ENCODE measurements at places on chromosomes 1 and 21.

DNA sequence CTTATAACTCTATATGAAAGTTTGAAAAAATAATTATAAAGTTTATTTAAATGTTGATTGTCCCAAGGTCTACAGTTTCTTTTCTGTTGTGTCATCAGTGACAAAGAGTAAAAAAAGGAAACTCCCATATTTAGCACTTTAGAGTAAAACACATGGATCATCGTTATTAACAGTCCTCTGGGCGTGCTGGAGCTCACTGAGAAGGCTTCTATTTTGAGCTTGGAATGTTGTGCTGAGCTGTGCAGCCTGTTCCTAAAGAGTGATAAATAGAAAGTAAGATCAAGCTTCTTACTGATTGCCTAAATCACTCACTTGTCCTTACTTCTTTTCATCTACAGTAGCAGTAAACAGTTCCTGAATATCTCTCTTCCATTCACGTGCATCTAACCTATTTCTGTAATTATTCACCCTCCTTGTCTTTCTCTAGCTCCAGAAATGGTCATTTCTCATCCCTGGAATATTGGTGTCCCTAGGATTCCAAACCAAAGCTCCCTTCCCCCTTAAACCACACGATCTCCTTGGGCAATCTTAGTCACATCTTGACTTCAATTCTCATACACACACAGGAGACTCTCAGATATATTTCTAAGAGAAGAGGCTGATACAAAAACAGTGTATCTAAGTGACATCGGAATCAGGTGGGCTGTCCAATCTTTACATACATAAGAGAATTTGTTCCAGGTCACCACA, 11.9 kb downstream of the GBP5 start:
- DNase-seq = no peak

DNA sequence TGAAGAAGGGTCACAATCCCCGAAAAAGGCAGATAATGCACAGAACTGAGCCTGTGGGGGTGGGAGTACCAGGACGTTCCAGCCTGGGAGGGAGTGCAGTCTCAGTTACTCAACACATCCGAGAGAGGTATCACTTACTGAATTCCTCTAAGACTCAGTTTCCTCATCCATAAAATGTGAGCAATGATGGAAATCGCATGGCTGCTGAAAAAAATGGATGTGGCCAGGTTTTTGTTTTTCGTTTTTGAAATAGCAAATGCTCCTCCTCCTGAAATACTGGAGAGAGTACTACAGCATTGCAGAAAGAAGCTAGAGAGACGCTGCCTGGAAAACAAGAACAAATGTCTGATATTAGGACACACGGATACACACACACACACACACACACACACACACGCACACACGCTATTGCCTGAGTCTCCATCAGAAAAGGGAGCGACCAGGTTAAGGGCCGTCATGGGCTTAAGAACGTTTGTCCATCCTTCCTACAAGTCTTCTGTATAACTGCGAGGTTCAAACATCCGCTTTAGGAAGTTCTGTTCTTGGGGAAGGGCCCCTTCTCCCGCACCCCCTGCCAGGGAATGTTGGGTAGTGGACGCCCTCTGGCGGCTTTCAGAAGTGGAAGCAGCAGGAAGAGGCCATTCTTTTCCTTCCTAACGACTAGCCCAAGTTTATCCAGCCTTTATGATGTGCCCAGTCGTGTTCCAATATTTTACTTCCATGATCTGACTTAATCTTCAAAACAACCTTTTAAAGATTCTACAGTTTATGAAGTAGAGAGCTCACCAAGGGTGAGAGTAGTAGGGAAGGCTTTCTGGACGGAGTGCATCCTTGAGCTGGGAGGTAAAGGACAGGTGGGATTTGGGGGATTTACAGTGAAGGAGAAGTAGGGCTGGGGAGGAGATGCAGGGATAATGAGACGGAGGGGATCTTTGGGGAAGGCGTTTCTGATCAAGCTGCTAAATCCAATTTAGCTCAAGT, 699 bp upstream of the NES start:
- DNase-seq = no peak

DNA sequence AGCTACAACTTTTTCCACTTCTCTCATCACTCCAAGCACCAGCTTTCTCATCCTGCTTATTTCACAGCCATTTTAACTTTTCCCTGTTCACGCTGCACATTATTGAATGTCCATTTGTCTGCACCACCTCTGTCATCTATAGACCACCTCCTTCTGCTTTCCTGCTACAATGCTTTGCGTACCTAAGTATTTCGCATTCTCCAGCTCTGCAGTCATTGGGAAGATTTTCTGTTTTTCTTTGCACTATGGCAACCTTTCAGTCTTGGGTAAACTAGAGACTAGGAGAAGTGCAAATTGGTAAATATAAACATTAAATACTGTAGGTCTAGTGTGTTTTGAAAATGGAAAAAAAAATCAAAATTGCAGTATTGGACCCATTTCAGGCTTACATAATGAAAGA, 835 bp downstream of the CCDC30 start:
- DNase-seq = no peak

GRCh38 chr21:17609681-17610080, 3.0 kb downstream of the BTG3 start:
- no peak for DNase-seq

DNA sequence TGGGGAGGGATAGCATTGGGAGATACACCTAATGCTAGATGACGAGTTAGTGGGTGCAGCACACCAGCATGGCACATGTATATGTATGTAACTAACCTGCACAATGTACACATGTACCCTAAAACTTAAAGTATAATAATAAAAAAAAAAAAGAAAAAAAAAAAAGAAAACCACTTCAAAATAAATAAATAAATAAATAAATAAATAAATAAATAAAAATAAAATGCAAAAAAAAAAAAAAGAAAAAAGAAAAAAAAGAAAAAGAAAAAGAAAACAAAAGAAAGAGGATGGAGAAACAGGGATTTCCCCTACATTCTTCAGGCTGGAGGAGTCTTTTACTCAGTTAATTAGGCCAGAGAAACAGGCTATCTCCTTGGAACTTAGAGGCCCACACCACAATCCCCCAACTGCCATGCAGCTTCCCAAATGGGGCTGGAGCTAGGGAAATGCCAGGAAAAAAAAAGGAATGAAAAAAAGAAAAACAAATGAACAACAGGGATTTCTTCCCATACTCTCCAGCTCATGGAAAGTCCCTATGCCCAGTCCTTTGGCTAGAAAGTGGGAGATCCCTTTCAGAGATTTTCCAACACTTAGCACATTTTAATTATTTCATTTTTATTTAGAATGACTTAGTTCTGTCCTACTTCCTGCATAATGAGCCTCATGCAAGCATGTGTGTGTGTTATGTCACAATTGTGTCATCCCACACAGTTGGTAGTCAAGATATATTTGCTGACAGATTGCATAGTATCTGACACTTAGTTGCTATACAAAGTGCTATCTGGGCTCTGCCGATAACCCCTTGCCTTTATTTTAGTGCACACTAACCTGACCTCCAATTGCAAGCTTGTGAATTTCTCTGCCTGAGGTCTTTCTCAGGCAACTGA, 486.4 kb downstream of the PLPP3 start:
- no peak for DNase-seq

DNA sequence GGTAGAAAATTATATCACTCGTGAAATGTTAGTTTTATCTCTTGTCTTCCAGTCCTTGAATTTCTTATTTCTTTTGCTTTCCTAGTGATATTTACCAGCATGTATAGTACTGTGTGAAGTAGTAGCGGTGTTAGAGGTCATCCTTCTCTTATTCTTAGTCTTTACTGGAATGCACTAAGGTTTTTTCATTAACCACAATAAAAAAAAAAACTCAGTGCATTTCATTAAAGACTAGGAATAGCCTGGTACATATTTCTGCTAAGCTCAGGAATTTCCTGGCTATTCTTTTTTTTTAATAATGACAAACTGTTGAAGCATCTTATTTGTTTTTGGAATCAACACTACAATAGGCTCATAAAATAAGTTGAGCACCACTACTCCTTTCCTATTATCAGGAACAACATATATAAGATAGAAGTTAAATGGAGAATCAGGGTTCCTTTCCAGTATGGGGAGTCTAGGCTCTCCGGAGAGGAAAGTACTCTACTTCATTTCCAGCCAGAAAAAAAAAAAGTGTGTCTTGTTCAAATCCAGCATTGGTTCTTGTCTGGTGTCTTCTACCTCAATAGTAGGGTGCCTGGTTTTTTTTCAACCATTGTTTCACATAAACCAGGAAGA, 60.0 kb downstream of the TNFSF18 start:
- no peak for DNase-seq

GRCh38 chr1:25748531-25749205, 51.3 kb upstream of the SELENON start:
- DNase-seq = no peak

- DNase-seq = no peak
Measured at GRCh38 chr1:16046842-16047241, 3.3 kb downstream of the CLCNKB start.

DNA sequence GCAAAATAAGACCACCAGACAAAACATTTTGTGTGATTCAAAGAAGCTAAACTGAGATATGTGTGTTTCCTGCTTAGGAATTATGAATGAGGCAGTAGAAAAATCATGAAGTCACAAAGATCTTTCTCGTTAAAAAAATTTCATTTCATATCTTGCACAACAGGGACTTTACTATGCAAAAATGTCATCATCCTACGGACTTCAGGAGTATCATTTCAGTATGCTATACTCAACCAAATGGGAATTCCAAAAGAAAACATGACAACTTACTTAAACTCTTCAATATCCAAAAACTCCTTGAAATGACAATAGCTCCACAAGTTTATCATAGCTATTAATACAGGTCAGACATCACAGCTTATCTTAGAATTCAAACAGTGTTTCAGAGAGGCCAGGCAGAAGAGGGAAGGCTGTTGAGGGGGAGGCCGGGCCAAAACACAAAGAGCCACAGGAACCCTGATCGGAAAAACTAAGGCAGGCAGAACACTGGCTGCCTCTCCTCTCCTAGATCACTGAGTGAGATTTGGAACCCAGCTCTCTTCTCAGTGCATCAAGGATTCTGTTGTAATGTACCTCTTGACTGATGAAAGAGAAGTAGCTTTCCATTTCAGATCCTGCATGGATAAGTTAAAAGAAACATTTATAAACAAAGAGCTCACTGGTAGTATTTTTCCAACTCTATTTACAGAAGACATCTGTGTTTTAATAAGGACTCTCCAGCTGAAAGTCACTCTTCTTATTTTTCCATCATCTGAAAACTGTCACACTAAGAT, 66.9 kb downstream of the TESK2 start:
- no peak for DNase-seq

- no peak for DNase-seq
Measured at GRCh38 chr1:208007319-208007937, 96.5 kb upstream of the CD34 start.

DNA sequence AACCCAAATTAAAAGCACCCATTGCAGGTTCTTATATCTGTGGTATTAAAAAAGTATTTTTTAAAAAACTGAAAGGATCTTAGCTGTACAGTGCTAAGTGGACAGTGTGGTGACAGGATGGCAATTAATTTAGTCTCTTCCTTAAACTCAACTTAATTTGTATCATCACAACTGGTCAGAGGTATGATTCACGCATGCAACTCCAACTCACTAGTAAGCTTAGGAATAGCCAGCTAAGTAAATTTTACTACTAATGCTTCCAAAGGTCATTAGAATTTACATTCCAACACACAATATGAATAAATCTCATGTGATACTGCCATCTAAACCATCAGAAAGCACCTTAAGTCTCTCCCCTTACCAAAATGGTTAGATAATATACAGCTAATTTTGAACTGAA, 35.4 kb downstream of the ENAH start:
- no peak for DNase-seq

Measured in progenitor cell of endocrine pancreas (in vitro differentiated cells).